Thyroid gland (tissue), 4 donors: ENCODE measurements at places on chromosomes 6 and 20.
A peak's percentile ranks its signal among the peaks of the same experiment; 100 is the strongest.

DNA sequence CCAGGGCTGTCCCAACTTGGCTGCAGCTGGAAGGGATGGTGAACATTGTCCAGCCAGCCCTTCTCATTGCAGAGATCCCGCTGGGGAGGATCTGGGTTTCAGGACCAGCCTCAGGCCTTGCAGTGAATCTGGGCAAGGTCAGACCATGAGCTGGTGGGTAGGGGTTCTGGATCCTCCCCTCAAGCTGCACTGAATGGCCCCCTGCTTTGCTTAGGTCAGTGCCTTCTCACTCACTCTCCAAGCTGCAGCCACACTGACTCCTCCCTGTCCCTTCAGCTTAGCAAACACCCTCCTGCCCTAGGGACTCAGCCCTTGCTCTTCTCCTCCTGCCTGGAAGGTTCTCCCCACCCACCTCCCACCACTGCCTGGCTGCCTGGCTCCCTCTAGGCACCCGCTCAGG lies 95.3 kb upstream of the KCNG1 start:
- DNase-seq = no peak

DNA sequence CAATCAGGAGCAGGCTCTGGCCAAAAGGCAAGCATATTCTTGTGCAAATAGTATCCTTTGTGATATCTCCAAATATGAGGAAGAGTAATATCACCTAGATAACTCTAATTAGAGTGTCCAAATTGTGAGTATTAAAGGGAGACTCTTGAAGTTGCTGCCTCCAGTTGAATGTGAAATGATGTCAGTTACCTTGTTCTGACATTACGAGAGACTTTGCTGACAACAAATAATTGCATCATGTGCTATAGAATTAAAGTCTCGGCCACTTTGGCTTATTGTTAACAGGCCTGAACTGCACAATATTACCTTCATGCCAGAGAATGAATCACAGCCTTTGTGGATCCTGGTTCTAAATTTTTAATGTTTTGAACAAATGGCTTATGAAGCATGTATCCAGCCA lies 106.5 kb downstream of the AIG1 start:
- no peak for DNase-seq

- no peak for DNase-seq
Measured at GRCh38 chr6:89260310-89260709, 43.2 kb upstream of the GABRR1 start.

DNA sequence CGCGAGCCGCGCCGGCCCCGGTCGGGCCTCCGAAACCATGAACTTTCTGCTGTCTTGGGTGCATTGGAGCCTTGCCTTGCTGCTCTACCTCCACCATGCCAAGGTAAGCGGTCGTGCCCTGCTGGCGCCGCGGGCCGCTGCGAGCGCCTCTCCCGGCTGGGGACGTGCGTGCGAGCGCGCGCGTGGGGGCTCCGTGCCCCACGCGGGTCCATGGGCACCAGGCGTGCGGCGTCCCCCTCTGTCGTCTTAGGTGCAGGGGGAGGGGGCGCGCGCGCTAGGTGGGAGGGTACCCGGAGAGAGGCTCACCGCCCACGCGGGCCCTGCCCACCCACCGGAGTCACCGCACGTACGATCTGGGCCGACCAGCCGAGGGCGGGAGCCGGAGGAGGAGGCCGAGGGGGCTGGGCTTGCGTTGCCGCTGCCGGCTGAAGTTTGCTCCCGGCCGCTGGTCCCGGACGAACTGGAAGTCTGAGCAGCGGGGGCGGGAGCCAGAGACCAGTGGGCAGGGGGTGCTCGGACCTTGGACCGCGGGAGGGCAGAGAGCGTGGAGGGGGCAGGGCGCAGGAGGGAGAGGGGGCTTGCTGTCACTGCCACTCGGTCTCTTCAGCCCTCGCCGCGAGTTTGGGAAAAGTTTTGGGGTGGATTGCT lies 1.3 kb downstream of the VEGFA start:
- DNase-seq = peak; percentile 45

GRCh38 chr6:20653085-20653479 lies 118.8 kb downstream of the CDKAL1 start:
- no peak for DNase-seq

DNA sequence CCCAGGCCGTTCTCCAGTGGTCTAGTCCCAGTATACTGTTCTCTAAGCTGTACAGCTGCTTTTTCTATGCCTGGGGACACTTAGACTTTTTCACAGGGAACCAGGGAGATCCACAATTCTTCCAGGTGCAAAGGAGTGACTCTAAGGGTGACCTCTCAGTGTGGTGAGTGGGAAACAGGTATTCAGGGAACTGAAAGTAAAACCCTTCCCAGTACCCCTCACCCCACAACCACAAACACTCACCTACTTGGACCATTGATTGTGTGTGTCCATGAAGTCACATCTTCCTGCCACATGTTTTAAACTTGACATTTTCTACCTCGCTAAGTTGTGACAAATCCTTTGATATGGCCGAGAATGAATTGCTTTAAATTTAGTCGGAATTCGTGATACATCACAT lies 183.6 kb downstream of the CLIC5 start:
- DNase-seq = no peak

DNA sequence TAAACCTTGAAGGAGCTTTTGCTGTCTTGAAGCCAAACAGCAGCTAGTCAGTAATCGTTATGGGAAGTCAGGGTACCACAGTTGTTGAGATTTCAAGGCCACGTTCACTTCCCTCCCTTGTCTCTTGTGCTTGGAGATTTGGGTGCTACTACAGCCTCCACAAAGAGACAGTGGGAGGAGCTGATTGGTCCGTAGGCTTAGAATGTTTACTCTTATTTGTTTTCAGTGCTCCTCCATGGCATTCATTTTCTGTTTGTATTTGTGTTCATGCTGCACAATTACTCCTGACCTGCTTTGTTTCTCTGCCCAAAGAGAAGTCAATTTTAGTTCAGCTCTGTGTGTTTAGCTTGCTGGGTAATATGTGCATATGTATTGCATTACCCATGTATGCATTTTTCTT lies 147.7 kb downstream of the PRL start:
- no peak for DNase-seq

DNA sequence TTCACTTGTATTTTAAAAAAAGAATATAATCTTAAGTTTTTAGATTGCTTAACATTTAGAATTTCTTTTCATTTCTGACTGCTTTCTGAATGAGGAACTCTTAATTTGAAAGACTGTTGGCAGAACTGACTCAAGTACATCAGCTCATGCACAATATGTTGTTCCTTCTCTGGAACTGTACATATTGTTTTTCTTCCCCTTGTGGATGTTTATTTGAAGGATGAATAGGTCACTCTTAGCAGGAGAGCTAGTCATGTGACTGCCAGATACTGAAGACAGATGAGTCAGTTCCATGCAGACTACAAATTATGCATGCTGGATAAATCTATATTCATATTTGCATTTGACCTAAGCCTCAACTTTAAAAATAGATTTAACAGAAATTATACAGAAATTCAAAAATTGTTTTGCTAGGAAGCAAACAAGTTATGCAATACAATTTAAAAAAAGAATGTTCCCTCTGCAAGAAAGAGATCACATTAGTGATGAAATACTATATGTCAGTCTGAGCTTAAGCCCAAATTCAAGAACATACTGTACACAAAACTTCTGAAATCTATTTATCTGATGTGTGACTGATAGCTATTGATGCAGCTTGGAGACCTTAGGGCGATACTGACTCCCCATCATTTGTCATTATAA lies 1274.9 kb upstream of the GJE1 start:
- no peak for DNase-seq

GRCh38 chr6:129730477-129731165 lies 20.6 kb upstream of the ARHGAP18 start:
- peak; percentile 20 for DNase-seq

- DNase-seq = no peak
Measured at GRCh38 chr6:124822204-124822613, 140.0 kb upstream of the RNF217 start.

DNA sequence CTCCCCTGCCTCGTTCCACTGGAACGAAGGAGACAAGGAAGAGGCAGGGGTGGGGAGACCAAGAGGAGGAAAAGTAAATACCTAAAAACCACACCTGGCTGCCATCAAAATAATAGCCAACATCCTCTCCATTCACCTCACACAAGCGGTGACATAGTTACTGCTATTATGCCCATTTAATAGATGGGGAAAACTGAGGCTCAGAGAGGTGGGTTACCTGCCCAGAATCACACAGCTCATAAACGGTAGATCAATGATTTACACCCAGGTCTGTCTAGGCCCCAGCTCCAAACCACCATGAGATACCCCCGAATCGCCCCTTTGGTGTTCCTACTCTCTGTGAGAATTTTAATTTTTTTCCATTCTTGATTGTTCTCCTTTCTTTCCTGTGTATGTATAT lies 253.8 kb downstream of the BMP7 start:
- DNase-seq = no peak

GRCh38 chr6:28105245-28105639 lies 19.2 kb upstream of the ZSCAN16 start:
- no peak for DNase-seq

- no peak for DNase-seq
Measured at GRCh38 chr6:27512525-27512924, 39.6 kb upstream of the ZNF184 start.

DNA sequence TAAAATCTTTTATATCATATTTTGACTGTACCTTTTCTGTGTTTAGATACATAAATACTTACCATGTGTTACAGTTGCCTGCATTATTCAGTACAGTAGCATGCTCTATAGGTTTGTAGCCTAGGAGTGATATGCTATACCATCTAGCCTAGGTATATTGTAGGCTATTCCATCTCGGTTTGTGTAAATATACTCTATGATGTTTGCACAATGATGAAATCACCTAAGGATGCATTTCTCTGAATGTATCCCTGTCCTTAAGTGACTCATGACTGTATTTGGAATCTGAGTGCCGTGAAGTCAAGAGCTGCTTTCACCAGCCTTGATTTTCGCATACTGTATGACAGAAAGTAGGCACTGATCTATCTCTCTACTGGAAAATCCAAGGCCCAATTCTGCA lies 129.9 kb downstream of the UTRN start:
- no peak for DNase-seq

DNA sequence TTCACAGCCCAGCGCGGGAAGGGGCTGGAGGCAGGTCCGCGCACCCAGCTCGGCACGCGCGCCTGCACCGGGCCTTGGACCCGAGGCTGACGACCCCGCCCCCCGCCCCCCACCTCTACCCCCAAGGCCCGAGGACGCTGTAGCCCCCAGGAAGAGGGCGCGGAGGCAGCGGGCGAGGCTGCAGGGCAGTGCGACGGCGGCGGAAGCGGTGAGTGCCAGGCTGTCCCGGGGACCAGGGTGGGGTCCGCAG lies 1.2 kb downstream of the LIME1 start:
- no peak for DNase-seq

DNA sequence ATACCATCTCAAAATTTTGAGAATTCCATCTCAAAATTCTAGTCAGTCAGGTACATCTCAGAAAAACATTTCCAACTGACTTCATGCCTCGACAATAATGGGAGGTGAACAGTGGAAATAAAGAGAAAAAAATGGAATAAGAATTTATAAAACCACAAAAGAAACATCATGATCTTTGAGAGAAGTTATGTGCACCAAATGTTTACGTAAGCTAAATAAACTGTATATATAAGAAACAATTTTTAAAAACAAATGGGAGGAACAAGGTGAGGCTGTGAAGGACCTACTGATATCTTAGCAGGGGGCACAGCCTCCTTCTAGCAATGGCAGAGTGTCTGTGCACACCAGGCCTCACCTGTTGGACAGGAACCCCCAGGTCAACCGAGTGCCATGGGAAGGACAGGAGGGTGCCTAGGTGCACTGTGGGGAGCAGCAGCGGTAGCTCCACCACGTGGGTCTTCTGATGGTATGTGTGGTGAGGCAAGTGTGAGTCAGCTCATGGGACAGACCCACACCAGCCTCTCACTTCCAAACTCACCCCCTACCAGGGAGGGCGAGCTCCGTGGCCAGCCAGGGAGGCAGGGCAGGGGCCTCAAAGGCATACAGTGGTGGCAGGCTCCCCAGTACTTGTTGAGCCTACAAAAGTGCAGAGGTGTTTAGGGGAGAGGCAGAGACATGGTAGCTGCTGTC lies 23.2 kb downstream of the DIDO1 start:
- no peak for DNase-seq

DNA sequence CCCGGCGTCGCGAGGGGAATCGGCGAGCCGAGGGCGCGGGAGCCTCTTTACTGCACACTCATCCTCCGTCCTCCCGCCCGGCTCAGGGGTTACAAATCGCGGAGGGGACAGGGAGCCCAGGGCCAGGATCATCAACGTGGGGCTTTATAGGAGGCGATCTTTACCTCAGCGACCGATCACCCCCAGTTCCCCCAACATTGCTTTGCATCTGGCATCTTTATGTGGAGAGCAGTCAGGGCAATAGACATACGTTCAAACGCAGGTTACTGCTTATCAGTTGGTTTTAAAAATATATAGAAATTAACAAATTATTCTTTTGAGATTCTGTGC lies 634 bp downstream of the HSF2 start:
- no peak for DNase-seq

GRCh38 chr20:15564981-15565380 lies 1008.3 kb downstream of the KIF16B start:
- DNase-seq = no peak

DNA sequence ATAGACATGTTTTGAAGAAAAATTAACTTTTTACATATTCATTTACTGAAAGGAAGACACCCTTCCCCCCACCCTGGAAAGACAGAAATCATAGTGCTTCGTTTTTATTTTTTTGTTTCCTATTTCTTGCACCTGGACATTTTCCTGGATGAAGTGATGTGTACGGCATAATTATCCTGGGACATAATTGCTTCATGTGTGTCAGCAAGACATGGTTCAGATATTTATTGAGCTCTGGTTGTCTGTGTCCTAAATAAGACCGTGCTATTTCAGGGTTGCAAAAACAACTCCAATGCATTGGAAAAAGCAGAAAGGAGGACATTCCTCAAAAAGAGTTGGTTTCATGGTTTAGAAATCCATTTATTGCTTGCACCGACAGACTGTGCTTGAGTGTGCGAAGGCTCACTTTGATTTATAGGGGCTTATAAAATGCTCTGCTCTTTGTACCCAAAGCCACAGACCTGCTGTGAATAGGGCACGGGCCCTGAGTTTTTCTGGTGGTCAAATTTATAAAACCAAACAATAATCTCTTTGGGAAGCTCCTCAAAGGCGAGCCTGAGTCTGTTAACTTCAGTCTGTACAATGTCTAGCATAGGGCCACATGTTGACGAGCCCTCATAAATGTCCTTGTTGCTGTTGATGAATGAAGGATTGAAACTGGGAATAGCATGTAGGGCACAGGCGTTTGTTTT lies 179.5 kb downstream of the SOX4 start:
- no peak for DNase-seq

DNA sequence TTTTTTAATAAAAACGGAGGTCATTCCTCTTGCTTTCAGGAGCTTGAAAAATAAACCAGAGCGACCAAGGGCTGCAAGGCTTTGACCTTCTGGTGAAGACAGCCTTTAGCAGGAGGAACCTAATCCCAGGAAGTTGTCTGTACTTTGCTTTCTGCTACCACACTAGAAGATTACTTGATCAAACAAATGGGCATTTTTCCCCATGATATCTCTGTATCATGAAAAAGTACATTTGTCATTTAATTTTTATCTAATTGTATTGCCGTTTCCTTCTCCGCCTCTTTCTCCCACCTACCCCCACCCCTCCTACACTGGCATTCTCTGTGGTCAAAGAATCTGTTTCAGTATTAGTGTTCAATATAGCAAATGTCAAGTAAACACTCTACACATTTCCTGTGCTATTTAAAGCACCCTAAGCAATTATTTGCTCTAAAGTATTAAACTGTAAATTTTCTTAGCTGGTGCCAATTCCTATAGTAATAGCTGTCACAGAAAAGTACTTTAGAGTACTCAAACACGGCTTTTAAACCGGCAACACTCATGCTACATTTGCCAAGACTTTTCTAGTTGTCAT lies 29.7 kb downstream of the ATXN1 start:
- no peak for DNase-seq
